ENCODE measurements at places on chromosomes 2 and 18.

- no peak for DNase-seq
Measured at GRCh38 chr2:25489631-25490030, 147.9 kb upstream of the DNMT3A start.

- DNase-seq, result no peak
Measured at GRCh38 chr18:10953672-10954071, 195.7 kb downstream of the PIEZO2 start.

DNA sequence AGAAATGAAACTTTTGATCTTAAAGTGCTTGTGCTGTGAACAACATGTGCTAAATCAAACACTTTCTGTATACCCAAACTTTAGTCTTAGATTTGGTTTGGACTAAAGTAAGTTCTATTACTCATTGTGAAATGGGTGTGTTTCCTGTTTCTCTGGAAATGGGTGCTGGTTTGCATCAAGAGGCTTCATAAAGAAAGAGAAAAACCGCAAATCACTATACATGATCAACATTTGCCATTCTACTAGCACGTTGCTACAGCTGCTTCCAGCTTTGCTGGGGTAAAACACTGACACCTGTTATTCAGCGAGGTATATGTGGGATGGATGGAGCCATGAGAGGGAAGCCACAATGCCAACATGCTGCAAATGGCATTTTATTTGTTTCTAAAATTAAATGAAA is 547.0 kb upstream of the ACVR2A start:
- DNase-seq, result no peak

DNA sequence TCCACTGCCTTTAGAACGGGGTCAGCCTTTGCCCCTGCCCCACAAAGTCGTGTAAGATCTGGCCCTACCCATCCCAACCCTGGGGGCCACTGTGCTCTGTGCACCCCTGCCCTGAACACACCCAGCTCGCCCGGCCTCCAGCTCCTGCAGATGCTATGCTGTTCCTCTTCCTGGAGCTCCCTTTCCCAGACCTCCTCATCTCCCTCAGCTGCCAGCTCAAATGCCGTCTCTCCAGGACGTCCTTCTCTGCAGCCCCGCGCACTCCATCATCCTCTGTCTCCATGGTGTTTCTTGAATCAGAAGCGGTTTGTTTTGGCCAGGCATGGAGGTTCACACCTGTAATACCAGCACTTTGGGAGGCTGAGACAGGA is 94.1 kb downstream of the SH3BP4 start:
- no peak for DNase-seq

GRCh38 chr2:41926614-41927580 is 120.9 kb upstream of the PKDCC start:
- DNase-seq, result peak; percentile 94

DNA sequence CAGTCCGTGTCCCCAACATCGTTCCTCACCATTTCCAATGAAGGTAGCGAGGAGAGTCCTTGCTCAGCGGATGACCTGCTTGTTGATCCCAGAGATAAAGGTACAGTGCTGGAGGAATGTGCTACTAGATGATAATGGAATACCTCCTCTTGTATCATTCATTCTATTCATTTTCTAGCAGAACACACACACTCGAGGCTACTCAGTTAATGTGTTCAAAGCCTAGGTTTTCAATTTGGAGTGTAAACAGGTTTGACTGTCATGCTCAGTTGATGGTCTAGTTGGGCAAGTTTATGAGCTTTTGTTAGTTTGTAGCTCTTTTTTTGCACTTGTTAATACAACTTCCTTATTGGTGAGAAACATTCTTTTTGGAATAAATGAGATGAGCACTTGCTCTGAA is 114.2 kb downstream of the ICA1L start:
- no peak for DNase-seq

GRCh38 chr2:145587922-145588321 is 1068.0 kb upstream of the ZEB2 start:
- DNase-seq, result no peak

- peak; percentile 25 for DNase-seq
Measured at GRCh38 chr18:22324191-22325131, 93.3 kb downstream of the CTAGE1 start.

GRCh38 chr2:84855731-84856130 is 25.2 kb downstream of the TRABD2A start:
- DNase-seq, result no peak

DNA sequence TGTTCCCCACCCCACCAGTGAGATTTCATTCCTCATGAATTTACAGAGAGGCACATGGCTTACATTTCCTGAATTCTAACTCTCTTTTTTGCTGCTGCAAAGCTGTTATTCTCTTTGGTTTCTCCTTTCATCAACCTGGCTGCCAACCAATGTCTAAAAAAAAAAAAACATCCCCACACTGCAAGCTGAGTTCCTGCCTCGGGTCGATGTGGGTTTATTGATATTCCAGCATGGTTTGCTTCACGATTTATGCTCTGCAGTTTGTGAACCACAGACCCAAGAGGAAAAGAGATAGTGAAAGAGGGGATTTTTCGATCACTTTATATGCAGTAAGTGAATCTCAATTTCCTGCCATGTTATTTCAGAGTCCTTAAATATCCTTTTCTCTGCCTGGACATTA is 363.6 kb downstream of the LPIN1 start:
- DNase-seq, result peak; percentile 10

DNA sequence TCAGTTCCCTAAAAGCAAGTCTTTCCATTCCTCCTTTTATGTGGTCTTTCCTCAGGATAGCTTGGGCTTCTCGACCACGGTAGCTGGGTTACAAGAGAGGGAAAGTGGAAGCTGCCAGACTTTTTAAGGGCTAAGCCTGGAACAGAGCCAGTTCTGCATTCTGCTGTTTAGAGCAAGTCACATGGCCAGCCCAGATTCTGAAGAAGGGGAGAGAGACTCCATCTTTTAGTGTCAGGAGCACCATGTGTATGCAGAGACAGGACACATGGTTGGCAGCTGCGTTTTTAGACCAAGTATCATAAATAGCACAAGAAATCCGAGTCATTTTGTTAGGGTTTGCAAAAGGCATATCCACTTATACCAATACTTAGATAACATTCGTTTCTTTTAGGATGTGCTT is 4.7 kb downstream of the HMSD start:
- DNase-seq, result no peak

DNA sequence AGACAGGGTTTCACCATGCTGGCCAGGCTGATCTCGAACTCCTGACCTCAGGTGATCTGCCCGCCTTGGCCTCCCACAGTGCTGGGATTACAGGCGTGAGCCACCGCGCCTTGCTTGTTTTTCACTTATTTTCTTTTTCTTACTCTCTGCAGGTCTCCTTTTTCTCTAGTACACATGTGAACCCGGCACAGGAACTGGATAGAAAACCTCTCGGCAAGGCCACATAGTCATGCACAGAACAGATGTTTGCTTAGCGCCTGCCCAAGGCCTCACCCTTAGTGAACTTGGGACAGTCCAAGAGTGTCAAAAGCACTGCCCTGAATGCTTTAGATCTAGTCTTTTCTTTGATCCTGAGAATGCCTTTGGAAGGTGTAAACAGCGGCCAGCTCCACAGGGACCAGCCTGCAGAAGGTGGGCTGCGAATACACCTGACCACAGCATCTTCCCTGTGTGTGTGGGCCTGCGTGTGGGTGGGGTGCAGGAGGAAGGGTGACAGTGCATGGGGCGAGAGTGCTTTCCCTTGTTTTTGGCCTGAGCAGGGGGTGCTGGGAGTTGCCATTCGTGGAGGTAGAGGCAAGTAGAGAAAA is 27.0 kb downstream of the IMPA2 start:
- DNase-seq, result no peak

DNA sequence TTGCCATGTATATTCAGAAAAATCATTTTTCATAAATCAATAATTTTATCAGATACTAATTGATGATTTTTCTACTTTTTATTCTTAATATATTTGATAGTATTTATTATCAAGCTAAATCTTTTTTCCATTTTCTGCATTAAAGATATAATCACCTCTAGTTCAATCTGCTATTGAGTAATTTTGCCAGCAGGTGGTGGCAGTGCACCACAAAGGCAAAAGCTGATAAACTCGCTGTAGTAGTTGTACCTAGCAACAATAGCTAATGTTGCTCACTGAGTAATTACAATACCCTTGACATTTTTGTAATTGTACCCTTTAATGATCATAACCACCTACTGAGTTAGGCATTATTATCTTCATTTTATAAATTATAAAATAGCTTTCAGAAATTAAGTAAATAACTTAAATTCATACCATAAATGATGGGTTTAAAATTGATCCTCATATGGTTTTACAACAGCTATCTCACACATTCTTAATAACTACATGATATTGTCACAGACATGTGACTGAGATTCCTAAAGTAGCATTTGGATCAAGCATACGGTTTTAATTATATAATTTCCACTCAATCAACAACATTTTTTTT is 52.0 kb upstream of the CALCRL start:
- peak; percentile 72 for DNase-seq

DNA sequence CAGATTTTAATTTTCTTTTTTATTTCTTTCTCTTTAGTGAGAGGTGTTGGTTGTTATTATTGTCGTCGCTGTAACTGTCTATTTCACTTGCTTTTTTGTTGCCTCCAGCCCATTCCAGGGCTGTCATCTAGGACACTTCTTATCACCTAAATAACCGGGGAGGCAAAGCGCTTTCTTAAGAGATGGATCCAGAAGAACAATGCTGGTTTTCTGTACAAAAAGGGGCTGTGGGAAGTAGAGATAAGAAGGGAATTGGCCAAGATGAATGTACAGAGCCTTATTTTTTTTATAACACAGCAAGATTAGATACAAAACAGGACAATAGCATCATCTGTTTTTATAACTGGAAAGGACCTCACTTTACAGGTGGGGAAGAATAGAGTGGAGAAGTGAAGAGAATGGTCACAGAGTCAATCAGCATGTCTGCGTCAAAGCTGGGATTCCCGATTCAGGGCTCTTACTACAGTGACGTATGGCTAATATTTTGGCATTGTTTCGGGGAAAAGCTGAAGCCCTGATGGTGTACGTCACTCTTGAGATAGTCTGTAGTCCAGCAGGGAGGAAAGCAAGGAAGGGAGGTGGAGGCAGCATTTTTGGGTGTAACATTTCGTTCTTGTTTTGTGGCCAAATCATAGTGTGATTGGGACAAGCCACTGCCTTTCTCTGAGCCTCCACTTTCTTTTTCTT is 23.2 kb downstream of the IL1B start:
- no peak for DNase-seq
